ENCODE measurements at places on chromosomes 5 and 9. TPM values are rescaled to one million over a fixed set of nuclear protein-coding genes. Genes with fewer than 3 reads are reported as not detected.

PCA3 gene
- total RNA-seq, result 0.30 TPM

GDNF gene
- not detected for total RNA-seq

DOCK2 gene
- 1.1 TPM for total RNA-seq

DNA sequence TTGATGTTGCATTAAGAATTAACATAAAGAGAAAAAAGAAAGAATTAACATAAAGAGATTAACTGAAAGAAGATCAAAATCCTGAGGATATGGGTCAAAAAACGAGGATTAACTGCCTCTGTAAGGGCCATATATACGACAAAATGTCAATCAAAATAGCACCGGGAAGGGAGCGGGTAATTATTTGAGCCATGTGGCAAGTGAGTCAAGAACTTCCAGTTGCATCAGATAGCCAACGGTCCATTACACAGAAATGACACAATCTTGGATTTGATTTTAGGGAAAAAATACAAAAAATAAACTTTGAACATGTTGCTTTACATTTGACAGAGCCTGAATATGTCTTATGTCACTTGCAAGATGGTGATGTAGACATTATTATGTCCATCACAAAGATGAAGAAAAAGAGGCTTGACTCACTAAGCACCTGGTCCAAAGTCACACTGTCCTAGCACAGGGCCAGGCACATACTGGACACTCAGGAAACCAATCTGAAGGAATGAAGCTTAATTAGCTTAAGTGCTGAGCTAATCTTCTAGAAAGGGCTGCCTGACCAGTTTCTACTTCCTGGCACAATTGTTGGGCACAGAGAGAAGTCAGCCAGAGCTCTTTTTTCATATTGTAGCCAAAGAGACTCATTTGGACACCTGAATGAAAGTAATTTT is 273.2 kb upstream of the PAPPA start:
- H3K4me1 ChIP-seq, result no peaks in the 10 kb centered on the region
- DNase-seq, result no peak
- H3K4me3 ChIP-seq, result no peak overlapping the region
- H3K36me3 ChIP-seq, result no peaks in the 10 kb centered on the region
- H3K27ac ChIP-seq, result no peak overlapping the region

- no peak overlapping the region for H3K4me3 ChIP-seq
- no peaks in the 10 kb centered on the region for H3K36me3 ChIP-seq
- DNase-seq, result no peak
- H3K4me1 ChIP-seq, result no peaks in the 10 kb centered on the region
Observed at GRCh38 chr5:118919016-118919415, 69.3 kb downstream of the DTWD2 start.

DNA sequence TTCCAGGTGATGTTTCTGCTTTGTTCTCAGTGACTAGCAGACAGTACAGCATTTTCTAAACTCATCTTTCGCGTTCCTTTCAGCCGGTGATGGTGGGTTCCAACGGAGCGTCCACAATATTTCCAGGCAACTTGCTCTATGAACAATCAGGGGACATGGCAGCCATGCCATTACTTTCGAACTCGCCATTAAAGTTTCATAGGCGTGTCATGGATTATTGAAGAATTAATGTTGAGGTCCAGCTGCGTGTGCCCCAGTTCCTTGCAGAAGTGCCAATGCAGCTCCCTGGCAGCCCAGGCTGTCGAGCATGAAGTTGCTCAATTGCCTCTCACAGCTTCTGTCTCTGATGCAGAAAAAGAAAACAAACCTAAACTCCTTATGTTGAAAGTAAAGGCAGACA is 262.2 kb downstream of the IRX2 start:
- H3K27ac ChIP-seq, result no peak overlapping the region
- no peak for DNase-seq
- H3K4me3 ChIP-seq, result no peak overlapping the region
- H3K27me3 ChIP-seq, result no peaks in the 10 kb centered on the region
- no peaks in the 10 kb centered on the region for H3K36me3 ChIP-seq

GRCh38 chr9:87793292-87793691 is 67.4 kb downstream of the CTSL start:
- H3K36me3 ChIP-seq, result no peaks in the 10 kb centered on the region
- no peak overlapping the region for H3K4me3 ChIP-seq
- no peak for DNase-seq
- peaks cover 10% of the 10 kb centered on the region for H3K4me1 ChIP-seq
- H3K27me3 ChIP-seq, result no peaks in the 10 kb centered on the region
